NCI-H1930 (cell line): ENCODE measurements at places on chromosomes 5 and 9.

GRCh38 chr5:119435436-119436132 lies 16.7 kb upstream of the HSD17B4 start:
- DNase-seq: no peak

- no peak for DNase-seq
Observed at GRCh38 chr9:91905991-91906469, 44.0 kb downstream of the ROR2 start.

DNA sequence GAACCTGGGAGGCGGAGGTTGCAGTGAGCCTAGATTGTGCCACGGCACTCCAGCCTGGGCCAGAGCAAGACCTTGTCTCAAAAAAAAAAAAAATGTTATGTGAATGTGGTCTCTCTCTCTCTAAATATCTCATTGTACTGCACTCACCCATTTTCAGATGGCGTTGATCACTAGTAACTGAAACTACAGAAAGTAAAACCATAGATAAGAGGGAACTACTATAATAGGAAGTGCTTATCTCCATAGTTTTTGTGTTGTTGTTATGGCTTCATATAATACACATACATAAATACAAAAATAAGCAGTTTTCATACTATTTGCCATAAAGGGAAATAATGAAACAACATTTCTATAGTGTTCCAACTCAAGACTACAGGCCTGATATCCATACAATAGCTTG lies 9.1 kb downstream of the IL31RA start:
- DNase-seq: no peak

DNA sequence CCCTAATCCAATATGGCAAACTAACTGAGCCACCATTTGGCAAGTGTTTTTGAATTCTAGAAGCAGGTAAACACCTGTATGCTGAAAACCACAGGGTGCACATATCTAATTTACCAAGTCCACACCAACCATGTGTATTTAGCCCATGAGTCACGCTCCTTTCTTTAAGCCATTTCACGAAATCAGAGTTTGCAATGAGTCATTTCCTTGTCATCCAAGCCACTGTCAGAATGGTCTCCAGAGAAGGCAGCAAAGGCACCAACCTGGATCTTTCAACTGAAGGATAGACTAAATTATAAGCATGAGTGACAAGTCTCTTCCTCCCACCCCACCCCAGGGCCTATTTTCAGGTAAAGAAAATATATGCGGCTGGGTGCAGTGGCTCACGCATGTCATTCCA lies 110.0 kb downstream of the PAX5 start:
- no peak for DNase-seq

DNA sequence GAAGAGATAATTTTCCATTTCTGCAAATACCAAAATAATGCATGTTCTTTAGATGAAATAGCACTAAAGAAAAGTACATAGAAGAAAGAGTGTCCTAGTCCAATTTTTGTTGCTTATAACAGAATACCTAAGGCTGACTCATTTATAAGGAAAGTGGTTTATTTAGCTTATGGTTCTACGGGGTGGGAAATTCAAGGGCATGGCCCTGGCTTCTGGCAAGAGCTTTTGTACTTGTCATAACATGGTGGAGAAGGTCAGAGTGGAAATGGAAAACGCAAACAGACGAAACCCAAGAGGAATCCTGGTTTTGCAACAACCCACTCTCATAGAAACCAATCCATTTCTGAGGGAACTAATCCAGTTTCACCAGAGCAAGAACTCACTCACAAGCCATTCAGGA lies 283.7 kb downstream of the CSNK1G3 start:
- no peak for DNase-seq

- DNase-seq: no peak
Observed at GRCh38 chr5:61177716-61178115, 15.4 kb upstream of the SMIM15 start.

GRCh38 chr5:125461641-125462072 lies 715.2 kb upstream of the ZNF608 start:
- DNase-seq: no peak

DNA sequence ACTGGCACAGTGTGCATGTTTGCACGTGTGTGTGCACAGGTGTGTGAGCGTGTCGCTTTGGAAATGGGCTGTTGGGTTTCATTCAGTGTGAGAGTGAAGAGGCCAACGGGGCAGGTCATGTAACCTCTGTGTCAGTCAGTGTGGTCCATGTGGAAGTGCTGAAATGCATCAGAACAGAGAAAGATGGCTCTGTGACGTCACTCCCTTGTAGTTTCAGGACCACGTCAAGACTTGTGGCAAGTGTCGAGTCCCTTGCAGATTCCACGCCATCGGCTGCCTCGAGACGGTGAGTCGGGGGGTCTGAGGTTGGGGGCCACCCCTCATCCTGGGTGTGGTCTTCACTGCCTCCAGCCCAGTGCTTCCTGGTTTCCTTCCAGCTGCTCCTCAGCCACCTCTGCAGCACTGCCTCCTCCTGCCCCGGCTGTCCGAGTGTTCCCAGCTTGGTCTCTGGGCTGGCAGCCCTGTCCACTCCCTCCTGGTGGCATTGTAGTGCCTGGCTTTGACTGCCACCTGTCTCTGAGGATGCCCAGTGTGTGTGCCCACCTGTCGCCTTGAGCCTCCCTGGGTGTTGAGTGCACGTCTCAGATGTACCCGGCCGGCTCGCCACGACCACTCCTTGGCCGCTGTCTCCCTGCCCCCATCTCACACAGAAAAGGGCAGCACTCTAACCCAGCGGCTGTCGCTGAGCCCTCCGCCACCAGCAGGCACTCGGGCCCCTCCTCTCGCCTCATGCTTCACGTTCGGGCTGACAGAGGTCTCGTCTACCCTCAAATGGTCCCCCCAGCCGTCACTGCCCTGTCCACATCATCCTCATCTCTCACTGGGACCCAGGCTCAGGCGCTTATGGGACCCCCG lies 28.0 kb downstream of the FBXW5 start:
- no peak for DNase-seq

DNA sequence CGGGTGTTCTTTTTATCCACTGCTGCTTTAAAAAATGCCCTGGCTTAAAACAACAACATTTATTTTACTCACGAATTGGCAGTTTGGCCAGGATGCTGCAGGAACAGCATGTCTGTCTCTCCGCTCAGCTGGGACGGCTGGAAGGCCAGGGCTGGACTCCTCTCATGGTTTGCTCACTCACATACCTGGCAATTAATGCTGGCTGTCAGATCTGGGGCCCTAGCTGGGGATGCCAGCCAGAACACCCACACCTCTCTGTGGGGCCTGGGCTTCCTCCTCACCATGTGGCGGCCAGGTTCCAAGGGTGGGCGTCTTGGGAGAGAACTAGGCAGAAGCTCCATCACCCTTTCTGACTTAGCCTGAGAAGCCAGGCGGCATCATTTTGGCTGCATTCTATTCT lies 189.1 kb upstream of the IL12B start:
- no peak for DNase-seq

- peak; percentile 37 for DNase-seq
Observed at GRCh38 chr5:177473443-177474001, at the start of gene DBN1. Gene DBN1 (minus strand): TSS chr5:177473634. CDS start chr5:177473521, 113 bp downstream.

DNA sequence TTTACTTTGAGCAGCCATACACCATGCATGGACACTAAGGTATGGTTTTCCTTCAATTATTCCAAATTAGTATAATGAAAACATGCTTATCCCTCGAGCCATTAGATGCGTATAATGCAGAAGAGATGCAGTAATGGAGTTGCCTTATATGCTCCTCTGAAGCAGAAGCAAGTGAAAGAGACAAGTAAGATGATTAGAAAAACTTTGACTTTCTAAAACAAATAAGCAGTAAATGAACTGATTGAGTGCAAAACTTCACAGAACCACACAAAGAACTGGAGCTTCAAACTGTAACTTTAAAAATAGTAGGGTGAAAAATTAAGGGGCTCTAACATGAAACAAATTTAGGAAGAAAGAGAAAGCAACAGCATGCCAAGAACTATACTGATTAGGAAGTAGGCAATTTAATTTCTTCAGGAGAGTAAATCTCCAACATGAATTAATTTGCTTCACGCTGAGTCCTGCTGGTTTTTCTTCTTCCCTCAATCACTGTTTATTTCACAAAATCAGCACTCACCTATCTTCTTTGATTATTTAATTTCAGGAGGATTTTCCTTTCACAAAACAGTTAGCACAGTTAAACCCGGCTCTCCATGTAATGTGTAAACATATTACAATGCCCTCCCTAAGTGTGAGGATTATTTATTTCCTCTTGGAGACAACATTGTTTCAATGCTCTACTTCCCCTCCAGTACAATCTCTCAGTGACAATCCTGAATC lies 90.3 kb upstream of the PAM start:
- no peak for DNase-seq

GRCh38 chr5:37722236-37723161 lies 117.3 kb downstream of the GDNF start:
- no peak for DNase-seq

GRCh38 chr5:150787656-150788055 lies 9.1 kb downstream of the SMIM3 start:
- no peak for DNase-seq

- no peak for DNase-seq
Observed at GRCh38 chr5:77877516-77878355, 101.6 kb upstream of the TBCA start.

DNA sequence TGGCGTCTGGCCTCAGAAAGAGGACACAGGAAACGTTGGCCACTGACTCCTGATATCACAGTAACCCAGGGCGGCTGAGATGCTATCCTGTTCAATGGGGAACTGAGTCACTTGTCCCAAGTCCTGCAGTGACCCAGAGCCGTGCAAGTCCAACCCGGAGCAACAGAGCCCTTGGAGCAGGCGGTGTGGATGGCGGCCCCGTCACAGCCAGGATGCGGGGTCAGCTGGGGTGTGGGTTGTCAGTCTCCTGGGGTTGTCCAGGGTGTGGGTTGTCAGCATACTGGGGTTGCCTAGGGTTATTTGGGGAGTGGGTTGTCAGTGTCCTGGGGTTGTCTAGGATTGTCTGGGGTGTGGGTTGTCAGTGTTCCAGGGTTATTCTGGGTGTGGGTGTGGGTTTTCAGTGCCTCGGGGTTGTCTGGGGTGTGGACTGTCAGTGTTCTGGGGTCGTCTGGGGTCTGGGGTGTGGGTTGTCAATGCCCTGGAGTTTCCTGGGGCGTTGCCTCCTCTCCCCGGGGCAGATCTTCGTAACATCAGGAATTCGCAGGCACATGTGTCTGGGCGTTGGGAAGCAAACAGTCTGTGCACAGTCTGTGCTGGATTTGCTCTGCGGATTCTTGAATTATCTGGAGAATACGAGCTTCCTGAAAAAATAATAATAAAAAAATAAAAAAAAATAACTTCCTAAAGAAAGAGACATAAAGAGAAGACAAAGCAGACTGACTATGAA lies 257.5 kb downstream of the PARP8 start:
- DNase-seq: no peak

DNA sequence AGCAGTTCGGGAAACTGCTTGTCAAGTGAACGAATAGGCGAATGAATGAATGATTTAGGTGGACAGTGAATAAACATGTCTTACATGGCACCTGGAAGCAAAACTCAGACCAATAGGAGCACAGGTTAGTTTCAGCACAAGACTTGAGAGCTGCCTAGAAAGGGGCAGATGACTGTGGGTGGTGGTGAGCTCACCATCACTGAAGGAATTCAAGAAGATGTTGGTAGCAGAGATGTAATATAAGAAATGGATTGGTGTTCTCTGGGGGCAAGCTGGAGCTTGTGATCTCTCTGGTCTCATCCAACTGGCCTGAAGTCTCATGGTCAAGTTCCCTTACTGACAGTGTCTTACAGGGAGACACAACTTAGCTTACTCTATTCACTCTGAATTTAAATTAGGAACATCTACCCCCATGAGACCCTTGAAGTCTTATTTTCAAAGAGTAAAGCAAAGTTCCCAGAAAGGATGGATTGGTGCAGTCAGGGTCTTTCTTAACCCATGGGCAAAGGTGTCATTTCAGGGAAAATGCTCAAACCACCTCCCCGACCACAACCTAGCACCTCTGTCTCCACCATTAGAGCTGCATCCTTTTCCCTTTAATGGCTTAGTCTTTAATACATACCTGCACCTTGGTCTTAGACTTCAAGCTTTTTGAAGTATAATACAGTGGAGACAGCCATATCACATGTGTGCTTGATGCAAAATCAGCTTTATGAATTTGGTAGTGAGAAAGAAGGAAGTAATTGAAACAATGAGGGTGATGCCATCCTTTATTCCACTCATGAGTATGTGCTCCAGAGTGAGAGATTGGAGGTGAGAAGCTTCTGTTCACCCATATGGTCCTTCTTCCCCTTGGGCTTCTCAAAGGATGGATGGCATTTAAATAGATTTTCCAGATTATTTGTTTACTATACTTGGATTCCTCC lies 5.1 kb downstream of the LCP2 start:
- DNase-seq: no peak

GRCh38 chr9:72675586-72675985 lies 154.2 kb downstream of the TMC1 start:
- DNase-seq: no peak

DNA sequence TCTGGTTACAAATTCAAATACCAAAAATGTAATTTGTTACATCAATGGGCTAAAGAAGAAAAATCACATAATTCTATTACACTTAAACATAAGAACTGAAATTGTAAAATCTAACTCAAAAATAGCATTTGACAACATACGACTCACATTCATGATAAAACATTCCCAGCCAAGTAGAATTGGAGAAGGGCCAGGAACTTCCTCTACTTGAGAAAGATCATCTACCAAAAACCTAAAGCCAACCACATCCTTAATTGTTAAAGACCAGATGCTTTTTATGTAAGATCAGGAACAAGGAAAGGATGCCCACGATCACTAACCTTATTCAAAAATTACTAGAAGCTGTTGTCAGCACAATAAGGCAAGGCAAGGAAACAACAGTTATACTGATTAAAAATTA lies 1819.8 kb upstream of the C9orf72 start:
- DNase-seq: no peak

DNA sequence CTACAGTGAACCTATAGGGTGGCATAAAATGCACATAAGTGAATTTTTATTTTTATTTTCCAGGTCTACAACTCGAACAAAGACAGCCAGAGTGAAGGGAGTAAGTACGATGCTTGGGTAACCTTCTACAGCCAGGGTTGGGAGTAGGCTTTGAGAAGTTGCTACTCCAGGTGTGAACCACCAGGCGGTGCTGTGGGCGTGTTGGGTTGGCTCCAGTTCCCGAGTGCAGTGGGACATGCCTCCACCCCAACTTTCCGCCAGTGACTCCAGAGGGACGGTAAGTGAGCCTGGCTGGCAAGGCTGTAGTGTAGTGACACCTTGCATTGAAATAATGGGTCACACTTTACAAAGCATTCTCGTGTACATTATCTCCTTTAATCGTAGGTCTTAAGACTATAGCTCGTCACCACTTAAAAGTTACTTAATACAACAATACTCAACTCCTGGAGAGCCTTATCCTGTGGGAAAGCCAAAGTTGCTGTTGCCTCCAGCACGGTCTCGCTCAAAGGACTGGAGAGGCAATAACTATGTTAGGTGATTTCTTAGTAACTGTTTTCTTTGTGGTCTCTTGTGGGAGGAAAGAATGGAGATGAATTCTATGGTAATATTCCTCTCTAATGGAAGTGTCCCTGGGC lies 244.0 kb downstream of the ARHGAP26 start:
- peak; percentile 10 for DNase-seq

GRCh38 chr9:112295174-112295573 lies 38.2 kb downstream of the PTBP3 start:
- no peak for DNase-seq

- DNase-seq: no peak
Observed at GRCh38 chr5:69170495-69170894, 3.5 kb downstream of the CCNB1 start.

GRCh38 chr5:41154491-41154890 lies 58.8 kb downstream of the C6 start:
- DNase-seq: no peak

- DNase-seq: no peak
Observed at GRCh38 chr9:124000161-124000783, 11.3 kb upstream of the LHX2 start.
